RWPE2 (cell line): ENCODE measurements at places on chromosomes 7 and 10.

- DNase-seq, result no peak
Observed at GRCh38 chr7:146208492-146208891, 91.9 kb downstream of the CNTNAP2 start.

GRCh38 chr7:24197852-24198251, 86.1 kb upstream of the NPY start:
- DNase-seq, result no peak

DNA sequence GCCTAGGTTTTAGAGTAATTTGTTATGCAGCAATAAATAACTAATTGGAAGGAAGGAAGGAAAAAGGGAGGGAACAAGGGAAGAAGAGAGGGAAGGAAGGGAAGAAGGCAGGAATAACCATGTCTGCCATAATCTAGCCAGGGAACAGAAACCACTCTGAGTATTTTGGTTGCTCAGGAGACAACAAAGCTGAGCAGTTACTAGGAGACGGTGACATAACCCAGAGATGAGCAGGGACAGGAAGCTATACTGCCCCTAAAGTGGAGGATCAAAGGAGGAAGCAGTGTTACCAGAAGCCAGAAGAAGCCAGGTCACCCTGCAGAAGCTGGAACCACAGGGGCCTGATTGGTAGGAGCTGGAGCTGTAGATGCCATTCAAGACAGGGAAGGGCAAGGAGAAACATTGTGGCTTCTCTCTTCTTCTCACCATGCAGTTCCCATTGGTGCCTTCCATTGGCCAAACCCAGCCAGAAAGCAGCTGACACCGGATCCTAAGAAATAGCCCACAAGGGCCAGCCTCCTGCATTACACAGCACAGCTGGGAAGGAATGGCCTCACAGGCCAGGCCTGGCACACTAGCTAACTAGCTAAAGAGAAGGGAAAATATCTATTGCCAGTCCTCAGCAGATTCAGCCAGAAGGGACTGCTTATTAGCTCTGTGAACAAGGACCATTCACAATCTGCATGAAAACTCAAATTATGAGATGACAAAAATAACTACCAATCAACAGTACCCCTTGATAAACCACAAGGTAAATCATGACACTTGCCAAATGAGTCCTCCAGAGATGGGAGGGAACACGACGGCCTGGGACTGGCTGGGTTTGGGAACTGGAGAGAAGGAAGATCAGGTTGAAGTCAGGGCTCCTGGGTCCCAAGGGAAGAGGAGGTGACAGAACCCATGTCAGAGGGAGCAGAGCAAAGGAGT, 184.5 kb upstream of the NFE2L3 start:
- DNase-seq, result no peak

DNA sequence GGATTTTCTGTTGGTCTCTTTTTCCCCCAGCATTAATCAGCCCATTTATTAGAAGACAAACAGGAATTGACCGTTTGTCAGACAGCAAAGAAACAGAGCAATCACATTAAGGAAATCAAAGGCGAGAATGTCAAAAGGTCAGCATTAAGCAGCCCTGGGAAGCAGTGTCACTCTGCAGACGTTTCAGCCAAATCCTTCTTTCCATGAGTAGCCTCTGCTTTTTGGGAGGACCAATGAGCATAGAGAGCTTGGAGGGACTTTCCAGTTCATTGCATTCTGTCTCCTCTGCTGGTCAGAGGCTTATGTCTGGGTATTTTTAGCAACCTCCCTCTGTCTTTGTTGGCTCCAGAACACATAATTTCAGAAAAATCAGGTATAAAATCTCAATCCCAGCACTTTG, 481.4 kb downstream of the GALNT17 start:
- no peak for DNase-seq

GRCh38 chr10:27450225-27450624, 53.9 kb upstream of the RAB18 start:
- no peak for DNase-seq

GRCh38 chr10:131871673-131872005, 29.2 kb upstream of the PPP2R2D start:
- DNase-seq, result no peak

DNA sequence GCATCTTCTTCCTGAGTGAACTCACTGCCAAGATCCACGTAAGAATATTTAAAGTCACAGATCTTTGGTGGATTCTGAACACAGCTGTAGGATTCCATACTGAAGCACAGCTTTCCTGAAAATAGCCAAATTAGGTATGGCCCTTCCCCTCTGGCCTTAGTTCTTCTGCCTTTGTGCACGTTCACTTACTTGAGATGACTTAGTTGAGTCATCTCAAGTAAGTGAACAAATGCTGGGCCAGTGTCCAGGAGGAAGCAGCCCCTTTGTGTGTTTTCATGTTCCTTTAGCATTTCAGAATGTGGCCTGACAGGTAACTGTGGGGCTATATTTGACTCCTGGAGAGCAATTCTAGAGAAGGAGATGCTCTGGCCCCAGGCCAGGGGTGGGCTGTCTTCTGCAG, 51.5 kb downstream of the CCNY start:
- peak; percentile 73 for DNase-seq

DNA sequence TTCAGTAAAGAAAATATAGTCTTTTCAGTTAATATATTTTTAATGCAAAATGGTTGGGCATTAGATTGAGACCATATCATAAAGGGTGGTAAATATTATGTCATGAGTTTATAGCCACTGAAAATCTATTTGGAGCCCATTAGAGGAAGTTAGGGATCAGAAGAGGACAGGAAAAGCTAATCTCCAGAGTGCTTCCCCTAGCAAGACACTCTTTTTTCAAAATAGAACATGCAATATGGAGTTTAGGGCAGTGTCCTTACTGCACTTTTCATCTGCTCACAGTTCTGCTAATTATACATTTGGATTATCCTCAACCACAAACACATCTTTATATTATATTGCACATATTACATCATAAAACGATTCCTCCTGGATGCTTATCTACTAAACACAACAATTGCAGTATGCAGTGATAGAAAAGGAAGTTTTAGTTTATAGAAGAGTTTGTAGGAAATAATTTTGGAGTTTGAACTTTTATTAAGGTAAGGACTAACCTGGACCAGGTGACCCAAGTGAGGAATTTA, 159.8 kb downstream of the PHF14 start:
- DNase-seq, result no peak

- no peak for DNase-seq
Observed at GRCh38 chr10:28307267-28307666, 4.4 kb upstream of the MPP7 start.

DNA sequence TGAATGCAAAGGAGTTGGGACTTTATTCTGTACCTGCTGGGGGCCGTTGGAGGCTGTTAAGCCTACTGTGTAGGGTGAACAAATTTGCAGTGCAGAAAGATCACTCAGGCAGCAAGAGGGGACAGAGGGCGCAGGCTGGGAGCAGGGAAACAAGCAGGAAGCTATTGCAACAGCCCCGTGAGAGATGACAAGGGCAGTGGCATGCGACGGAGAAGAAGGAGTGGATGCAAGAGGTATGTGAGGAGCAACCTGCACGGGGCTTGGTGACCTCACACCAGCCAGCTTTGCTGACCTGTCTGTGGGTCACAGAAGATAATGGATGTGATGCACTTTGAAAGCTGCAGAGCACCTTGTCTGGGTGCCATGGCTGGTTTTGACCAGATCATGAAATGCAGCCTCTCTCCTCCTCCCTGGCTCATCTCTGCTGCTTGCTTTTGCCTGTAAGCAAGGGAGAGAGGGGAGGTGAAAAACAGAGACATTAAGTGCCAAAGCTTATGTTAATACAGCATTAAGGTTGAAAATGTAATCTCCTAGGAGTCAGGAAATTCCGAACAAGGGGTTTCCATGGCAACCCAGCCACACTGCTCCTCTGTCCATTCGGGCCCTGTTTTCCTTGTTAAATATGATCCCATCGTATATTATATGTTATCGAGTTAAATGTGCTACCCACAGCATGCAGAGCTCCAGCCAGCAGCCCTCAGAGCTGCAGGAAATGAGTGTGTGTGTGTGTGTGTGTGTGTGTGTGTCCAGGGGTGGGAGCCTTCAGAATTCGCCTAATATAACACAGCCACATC, 314.3 kb upstream of the ZMIZ1 start:
- no peak for DNase-seq
